ENCODE measurements at places on chromosomes 13 and 19.

DNA sequence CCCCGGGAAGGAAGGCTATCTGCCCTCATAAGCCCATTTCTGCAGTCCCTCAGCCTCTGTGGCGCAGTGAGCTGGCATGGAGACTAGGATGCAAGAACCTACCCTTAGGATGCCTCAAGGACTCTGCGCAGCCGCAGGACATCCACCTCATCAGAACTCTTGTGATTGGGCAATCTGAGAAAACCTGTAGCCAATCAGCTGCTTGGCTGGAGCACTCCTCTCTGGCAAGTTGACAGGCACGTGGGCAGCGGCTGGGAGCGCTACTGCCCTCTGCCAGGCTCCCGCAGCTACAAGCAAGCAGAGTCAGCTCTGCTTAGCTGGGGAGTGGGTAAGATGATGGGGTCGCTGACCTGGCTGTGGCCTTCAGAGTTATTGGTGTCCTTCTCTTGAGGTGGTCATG, 1.5 kb upstream of the ECSIT start:
- peak; percentile 57 for DNase-seq

DNA sequence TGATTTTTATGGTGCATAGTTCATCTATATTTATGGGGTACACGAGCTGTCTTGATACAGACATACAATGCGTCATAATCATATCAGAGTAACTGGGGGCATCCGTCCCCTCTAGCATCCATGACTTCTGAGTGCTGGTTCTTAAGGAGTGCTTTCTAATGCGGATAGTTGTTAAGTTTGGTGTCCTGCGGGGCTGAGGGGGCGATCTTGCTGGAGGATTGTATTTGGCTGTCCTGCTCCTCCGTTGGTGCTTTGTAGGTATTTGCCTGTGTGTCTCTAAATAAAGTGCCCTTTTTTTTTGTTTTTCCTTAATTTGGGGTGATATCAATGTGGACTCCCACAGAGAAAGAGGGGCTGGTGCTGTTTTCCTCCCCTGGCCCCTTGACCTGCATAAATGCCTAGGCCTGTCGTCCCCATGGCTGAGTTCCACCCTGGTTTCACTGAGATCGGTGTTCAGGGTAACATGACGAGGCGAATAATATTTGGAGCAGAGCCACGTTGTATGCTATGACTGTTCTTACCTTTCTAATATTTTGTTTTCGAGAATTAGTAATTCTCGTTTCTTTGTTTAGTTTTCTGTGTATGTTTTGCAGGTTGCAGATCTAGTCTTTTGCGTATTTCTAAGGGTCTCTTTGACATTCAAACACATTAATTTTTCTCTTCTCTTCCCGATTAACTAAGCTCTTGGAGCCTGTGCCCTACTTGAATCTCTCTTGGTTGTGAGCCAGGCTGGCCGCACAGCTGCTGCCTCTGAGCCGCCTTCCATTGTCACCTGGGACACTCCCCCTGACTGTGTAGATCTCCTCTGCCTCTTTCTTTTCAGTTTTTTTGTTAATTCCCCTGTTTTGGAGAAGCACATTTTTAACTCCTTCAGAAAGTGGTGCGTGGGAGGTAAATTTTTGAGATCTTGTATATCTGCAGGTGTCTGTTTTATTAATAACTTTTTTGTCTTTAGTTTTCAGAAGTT, 100.3 kb downstream of the ARHGEF7 start:
- DNase-seq: no peak

GRCh38 chr13:101218484-101218883, 197.8 kb downstream of the NALCN start:
- DNase-seq: peak; percentile 2

- no peak for DNase-seq
Observed at GRCh38 chr13:49053906-49054305, 78.2 kb downstream of the FNDC3A start.

DNA sequence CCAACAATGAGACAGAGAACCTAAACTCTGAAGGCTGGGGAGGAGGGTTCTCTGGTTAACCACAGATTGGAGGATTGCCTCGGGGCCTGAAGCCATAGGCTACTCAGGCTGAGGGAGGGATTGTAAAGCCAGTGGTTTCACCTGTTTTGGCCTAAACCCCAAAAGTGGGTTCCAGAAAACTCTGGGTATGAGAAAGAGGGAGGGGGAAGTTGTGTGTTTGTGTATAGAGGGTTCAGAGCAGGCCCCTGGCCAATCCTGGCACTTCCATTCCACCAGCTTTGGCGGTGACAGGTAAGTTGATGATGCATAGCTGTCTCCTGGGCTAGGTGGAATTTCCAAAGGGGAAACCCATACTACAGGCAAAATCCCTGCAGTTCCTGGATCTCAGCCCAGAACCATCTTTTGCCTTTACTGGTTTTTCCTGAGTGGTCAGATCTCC, 13.5 kb upstream of the CCDC97 start:
- no peak for DNase-seq

GRCh38 chr13:36414461-36414860, 17.8 kb upstream of the CCNA1 start:
- DNase-seq: no peak

DNA sequence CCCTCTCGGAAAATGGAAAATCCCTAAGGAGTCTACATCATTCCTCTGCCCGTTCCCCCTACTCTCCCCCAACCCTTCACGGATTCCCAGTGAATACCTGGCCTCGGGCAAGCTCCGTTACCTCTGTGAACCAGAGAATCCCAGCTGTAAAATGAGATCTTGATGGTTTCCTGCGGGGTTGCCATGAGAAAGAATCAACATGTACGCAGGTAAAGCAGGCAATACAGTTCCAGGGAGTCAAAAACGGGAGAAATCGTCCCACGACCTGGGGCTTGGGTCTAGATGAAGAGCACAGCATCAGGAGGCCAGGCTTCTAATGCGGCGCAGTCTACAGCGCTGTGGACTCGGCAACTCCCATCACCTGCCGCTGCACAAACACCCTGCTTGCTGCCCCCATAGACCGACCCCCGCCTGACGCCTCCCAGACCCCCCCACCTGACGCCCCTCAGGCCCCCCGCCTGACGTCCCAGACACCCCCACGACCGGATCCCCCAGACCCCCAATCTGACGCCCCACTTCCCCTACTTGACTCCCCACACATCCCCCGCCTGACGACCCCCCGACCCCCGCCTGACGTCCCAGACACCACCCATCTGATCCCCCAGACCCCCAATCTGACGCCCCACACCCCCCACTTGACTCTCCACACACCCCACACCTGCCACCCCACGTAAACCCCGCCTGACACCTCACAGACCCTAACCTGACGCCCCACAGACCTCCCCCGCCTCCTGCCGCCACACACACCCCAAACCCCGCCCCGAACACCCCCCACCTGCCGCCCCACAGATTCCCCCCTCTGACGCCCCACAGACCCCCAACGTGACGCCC, 680 bp downstream of the LIG4 start:
- DNase-seq: no peak

- no peak for DNase-seq
Observed at GRCh38 chr19:30549151-30549550, 177.0 kb downstream of the ZNF536 start.

DNA sequence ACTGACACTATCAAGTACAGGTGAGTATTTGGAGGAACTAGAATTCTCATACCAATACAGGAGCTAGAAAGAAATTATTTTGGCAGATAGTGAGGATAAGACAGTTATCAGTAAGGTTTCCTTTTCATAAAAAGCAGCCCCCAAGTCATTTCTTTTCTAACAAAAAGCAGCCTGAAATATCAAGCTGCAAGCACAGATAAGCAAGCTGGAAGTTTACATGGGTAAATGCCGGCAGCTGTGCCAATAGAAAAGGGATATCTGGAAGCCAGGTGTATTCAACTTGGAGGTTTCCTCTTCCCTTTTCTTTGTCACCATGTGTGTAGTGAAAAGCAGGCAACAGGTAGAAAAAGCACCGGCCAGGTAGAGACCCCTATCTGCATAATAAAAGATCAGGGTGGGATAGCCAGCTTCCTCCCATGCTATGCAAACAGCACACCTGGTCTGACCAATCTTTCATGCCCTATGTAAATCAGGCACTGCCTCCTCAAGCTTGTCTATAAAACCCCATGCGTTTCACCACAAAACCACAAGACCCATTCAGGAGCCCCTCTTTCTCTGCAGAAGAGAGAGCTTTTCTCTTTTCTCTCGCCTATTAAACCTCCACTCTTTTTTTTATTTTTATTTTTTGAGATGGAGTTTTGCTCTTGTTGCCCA, 22.9 kb downstream of the CYP4F2 start:
- no peak for DNase-seq

GRCh38 chr13:43268632-43269031, 245.2 kb downstream of the DNAJC15 start:
- no peak for DNase-seq

- DNase-seq: no peak
Observed at GRCh38 chr19:18869781-18870530, 26.0 kb downstream of the CERS1 start.

Data from Daoy (cell line).